ENCODE measurements at places on chromosomes 6 and 20. TPM values are rescaled to one million over a fixed set of nuclear protein-coding genes. Genes with fewer than 3 reads are reported as not detected.
A peak's percentile ranks its signal among the peaks of the same experiment; 100 is the strongest.

- no peak overlapping the region for H3K27ac ChIP-seq
- H3K36me3 ChIP-seq: no peaks in the 10 kb centered on the region
- no peak for DNase-seq
- H3K4me1 ChIP-seq: peaks cover 10% of the 10 kb centered on the region
These were observed 272.0 kb downstream of the ADGB start for GRCh38 chr6:146870760-146871159.

GRCh38 chr6:134950482-134950881 lies 581 bp upstream of the ALDH8A1 start:
- no peak for DNase-seq
- H3K4me3 ChIP-seq: no peak overlapping the region
- no peaks in the 10 kb centered on the region for H3K36me3 ChIP-seq
- no peaks in the 10 kb centered on the region for H3K4me1 ChIP-seq
- no peaks in the 10 kb centered on the region for H3K27me3 ChIP-seq

GRCh38 chr6:56840467-56841380 lies 114.2 kb upstream of the BEND6 start:
- peaks cover 44% of the 10 kb centered on the region for H3K4me1 ChIP-seq
- H3K36me3 ChIP-seq: no peaks in the 10 kb centered on the region
- peak overlapping the region; percentile 95 for H3K4me3 ChIP-seq
- peak overlapping the region; percentile 71 for H3K27ac ChIP-seq

The RNF8 gene
- total RNA-seq: 21.6 TPM

GRCh38 chr20:59010995-59011873 lies 4.2 kb upstream of the CTSZ start:
- H3K4me3 ChIP-seq: no peak overlapping the region
- H3K4me1 ChIP-seq: peaks cover 26% of the 10 kb centered on the region
- no peaks in the 10 kb centered on the region for H3K36me3 ChIP-seq
- DNase-seq: peak; percentile 91

DNA sequence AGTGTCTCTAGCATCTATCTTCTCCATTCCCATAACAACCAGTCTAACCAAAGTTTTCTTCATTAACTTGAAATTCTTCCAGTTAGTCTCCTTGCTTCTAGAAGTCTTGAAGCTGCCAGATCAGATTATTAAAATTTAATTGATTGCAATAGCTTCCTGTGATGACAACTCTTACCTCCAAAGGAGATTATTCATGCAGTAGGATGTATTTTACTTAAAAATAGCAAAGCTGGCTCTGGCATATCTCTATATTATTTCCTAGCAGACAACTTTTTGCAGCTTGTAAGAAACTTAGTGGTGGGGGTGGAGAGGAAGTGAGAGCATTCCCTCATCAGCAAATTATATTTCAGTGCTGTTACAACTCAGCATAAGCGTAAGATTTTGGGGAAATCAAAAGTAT lies 290.4 kb downstream of the GRIK2 start:
- no peaks in the 10 kb centered on the region for H3K36me3 ChIP-seq
- H3K4me3 ChIP-seq: no peak overlapping the region

- H3K36me3 ChIP-seq: no peaks in the 10 kb centered on the region
- no peak overlapping the region for H3K27ac ChIP-seq
- DNase-seq: no peak
- no peaks in the 10 kb centered on the region for H3K27me3 ChIP-seq
- no peaks in the 10 kb centered on the region for H3K4me1 ChIP-seq
These were observed 474.3 kb downstream of the RFPL4B start for GRCh38 chr6:112821476-112821875.

The NMBR gene
- not detected for total RNA-seq

GRCh38 chr6:24761851-24762250 lies 12.9 kb upstream of the GMNN start:
- H3K27ac ChIP-seq: no peak overlapping the region
- no peaks in the 10 kb centered on the region for H3K27me3 ChIP-seq
- no peaks in the 10 kb centered on the region for H3K4me1 ChIP-seq
- H3K36me3 ChIP-seq: no peaks in the 10 kb centered on the region
- no peak for DNase-seq
- H3K4me3 ChIP-seq: no peak overlapping the region

The SNAP25 gene
- total RNA-seq: not detected

DNA sequence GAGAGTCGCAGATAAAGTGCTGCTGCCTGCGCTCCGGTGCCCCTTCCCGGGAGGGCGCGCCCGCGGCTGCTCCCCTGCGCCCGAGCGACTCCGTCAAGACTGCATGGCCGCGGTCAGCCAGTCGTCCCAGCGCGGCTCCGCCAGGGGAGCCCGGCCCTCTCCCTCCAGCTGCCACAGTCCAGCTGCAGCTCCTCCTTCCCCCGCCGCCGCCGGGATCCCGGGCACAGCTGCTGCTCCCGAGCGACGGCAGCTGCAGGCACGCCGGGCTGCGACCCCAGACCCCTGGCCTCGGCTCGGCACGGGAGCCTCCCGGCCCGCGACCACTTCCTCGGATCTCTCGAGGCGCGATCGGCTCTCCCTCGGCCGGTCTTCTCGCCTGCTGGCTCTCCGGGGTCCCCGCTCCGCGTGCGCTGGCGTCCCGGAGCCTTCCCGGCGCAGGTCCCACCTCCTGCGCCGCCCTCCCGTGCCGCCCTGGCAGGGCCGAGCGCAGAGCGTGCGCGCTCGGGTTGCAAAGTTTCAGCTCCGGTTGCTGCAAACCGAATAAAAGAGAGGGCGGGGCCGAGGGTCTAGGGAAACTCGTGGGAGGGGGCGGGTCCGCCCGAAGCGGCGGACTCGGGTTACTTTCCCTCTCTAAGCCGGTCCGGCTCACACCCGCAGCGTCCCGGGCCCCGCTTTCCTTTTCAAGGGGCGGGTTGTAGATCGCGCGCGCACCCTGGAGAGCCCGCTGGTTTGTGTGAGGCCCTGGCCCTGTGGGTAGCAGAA lies at the start of gene CNKSR3:
TSS of gene CNKSR3 (minus strand) at position 542 of the 762 bp plus-strand sequence. CDS start 571 bp downstream, outside the sequence.
- H3K4me3 ChIP-seq: peak within 1 kb of the TSS; percentile 85
- H3K27ac ChIP-seq: peak within 1 kb of the TSS; percentile 84
- no peaks in the 10 kb centered on the region for H3K36me3 ChIP-seq
- H3K4me1 ChIP-seq: peaks cover 9% of the 10 kb centered on the region
- peak; percentile 90 for DNase-seq
- no peaks in the 10 kb centered on the region for H3K27me3 ChIP-seq

- H3K4me1 ChIP-seq: peaks cover 13% of the 10 kb centered on the region
- no peak for DNase-seq
- no peak overlapping the region for H3K4me3 ChIP-seq
These were observed 36.3 kb downstream of the CD164 start for GRCh38 chr6:109345986-109346385.

Measured in GM23248 (cell line).